SK-N-DZ (cell line): ENCODE measurements at places on chromosomes 2 and 18.
A peak's percentile ranks its signal among the peaks of the same experiment; 100 is the strongest.

DNA sequence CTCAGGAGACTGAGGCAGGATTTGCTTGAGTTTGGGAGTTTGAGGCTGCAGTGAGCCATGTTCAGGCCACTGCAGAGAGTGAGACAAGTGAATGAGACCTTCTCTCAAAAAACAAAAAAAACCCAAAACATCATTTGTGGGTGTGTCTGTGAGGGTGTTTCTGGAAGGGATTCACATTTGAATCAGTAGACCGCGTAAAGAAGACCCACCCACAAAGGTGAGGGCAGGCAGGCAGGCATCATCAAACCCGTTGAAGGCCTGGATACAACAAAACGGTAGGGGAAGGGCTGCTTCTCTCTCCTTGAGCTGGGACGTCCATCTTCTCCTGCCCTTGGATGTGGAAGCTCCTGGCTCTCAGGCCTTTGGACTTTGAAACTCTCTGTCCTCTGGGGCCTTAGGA lies 25.4 kb downstream of the CDKL4 start:
- no peak for DNase-seq

GRCh38 chr2:169047256-169048250 lies 16.4 kb upstream of the ABCB11 start:
- DNase-seq: no peak

- no peak for DNase-seq
These were observed 8.9 kb downstream of the GPR17 start for GRCh38 chr2:127654838-127655175.

- no peak for DNase-seq
These were observed 163.6 kb downstream of the NAPG start for GRCh38 chr18:10689236-10690034.

GRCh38 chr2:9478526-9478925 lies 4.2 kb downstream of the IAH1 start:
- DNase-seq: no peak

GRCh38 chr2:205273627-205274026 lies 408.7 kb upstream of the NRP2 start:
- no peak for DNase-seq

DNA sequence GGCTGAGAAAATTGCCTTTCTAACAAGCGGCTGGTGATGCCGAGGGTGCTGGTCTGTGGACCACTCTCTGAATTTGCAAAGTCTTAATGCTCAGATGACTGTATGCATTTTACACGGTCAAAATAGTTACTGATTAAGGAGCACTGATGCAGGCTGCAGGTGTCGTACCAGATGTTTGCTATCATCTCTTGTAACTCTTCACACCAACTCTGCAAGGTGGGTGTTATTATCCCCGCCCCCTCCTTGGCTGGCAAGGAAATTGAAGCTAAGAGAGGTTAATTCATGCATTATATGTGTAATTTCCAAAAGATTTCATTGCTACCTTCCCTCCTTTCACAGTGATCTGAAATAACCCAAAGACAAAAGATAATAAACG lies 13.0 kb upstream of the LBH start:
- no peak for DNase-seq

GRCh38 chr2:219695145-219695709 lies 67.8 kb downstream of the SLC4A3 start:
- peak; percentile 24 for DNase-seq

DNA sequence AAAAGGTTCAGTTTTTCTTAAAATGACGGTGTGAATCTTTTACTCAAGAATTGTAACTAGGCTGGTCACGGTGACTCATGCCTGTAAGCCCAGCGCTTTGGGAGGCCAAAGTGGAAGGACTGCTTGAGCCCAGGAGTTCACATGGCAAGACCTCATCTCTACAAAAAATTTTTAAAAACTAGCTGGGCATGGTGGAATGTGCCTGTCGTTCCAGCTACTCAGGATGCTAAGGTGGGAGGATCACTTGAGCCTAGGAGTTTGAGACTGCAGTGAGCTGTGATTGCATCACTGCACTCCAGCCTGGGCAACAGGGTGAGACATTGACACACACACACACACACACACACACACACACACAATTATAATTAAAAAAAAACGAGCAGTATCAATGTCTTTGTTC lies 369.8 kb downstream of the DPP10 start:
- no peak for DNase-seq

DNA sequence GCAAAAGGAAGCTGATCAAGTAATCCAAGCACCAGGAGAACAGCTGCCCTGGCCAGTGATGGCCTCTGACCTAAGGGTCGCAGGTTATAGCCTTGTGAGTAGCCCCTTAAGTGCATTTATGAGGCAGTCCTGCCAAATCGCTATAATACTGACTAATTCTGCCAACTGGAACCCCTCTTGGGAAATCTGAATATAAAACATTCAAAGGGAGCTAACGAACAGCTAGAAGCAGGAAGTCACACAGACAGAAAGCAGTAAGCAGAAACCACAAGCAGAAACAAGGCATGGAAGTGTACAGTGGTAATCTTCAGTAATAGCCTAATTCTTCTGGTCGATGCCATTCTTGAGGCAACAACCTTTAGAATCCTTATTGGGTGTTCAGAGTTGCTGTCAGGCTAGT lies 521.3 kb downstream of the METTL4 start:
- no peak for DNase-seq

DNA sequence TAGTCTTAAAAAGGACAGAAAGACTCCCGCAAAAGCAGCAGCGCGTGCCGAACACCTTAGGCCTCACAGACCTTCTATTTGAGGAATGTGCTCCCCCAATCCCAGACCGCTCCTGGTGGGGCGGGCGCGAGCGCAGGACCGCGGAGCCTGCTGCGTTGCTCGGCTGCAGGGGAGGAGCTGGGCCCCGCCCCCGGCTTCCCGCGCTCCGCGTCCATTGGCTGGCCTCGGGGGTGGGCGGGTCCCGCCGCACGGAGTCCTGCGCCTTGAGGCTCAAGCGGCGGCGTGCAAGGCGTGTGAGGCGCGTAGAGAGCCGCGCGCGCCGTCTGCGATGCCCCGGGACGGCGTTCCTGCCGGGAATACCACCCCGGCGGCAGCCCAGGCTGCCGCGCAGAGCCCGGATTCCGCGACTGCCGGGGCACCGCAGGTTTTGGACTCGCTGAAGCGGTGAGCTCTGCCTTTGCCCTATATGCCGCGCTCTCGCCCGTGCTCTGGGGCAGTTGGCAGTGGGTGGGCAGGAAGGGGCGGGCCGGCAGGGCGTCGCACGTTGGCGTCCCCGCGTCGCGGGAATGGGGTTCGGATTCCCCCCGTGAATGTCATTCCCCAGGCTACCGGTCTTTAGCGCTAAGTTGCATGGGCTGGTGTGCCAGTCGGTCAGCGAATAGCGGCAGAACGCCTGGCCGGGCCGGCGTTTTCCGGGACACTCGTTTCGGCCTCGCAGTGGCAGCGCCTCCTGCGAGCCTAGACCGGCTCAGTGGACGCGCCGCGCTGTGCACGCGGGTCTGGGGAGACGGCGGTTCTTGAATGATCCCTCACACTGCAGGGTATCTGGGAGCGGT lies 49.6 kb upstream of the PAIP2B start:
- DNase-seq: peak; percentile 92

DNA sequence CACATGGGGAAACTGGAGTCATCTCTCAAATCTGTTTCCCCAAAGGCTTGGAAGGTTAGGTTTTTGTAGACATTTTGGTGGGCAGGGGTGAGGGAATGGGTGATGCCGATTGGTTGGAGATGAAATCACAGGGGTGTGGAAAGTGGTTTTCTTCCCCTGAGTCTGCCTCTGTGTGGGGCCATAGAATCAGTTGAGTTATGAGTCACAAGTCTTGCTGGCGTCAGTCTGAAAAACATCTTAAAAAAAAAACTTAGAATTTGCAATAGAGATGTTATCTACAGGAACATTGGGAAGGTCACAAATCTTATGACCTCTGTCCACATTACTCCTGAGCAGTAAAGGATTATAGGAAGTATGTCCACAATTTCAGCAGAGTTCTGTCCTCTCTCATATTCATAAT lies 314.6 kb downstream of the CNTNAP5 start:
- DNase-seq: no peak

GRCh38 chr2:38856165-38856564 lies 19.6 kb downstream of the DHX57 start:
- DNase-seq: no peak

DNA sequence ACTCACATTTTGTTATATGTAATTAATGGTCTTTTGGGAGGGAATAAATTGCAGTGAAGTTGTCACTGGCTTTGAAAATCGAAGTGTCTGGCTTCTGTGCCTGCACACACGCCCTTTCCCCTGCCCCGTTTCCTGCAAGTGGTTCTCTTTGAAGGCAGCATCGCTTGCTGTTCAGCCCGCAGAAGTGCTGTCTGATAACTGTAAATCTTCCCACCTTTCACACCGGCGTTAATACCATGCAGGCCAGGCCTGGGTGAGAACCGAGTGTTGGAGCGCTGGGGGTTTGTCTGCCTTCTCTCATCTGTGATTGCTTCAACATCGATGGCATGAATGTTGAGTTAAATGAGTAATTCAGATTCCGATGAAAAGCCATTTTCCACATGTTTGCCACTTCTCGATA lies 37.9 kb upstream of the RPL31 start:
- DNase-seq: no peak

DNA sequence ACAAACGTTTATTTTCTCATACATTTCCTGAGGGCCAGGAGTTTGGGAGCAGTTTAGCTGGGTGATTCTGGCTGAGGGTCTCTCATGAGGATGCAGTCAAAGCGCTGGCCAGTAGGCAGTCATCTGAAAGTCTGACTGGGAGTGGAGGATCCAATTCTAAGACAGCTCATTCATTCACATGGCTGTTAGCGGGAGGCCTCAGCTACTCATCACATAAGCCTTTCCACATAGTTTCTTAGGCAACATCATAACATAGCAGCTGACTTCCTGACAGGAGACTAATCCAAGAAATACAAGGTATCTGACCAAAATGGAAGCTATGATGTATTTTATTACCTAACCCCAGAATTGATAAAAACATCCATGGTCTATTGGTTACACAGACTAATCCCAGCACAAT lies 2.9 kb upstream of the MRPL44 start:
- DNase-seq: no peak

- peak; percentile 22 for DNase-seq
These were observed 56.7 kb upstream of the ZDBF2 start for GRCh38 chr2:206217743-206218142.

DNA sequence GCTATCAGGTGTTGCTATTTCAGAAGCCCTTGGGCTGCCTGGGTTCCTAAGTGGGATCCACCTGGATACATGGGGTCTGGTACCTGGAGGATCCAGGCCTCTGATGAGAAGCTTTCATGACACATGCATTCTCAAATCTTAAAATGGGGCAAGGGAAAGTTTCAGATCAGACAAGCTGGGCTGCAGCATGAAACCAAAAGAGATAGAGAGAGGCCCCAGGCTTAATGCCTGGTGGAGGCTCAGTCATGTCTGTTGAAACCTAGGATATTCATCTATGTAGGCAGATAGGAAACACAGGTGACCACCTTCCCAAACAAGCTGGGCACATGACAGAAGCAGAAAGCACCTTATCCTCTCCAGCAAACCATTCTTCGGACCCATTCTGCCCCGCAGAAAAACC lies 18.8 kb upstream of the PLB1 start:
- DNase-seq: no peak

DNA sequence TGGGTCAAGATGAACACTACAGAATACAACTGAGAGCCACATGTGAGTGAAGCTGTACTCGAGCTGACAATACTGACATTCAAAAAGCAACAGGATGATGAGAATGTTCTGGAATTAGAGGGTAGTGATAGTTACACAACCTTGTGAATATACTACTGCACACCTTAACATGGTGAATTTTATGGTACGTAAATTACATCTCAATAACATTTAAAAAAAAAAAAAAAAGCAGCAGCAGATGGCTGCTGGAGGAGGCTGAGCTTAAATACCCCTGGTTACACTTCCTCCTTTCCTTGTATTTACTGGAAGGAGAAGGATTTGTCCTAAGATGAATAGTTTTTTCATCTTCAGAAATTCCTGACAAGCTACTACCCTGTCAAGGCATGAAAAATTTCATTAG lies 45.5 kb upstream of the CYP1B1 start:
- DNase-seq: no peak

DNA sequence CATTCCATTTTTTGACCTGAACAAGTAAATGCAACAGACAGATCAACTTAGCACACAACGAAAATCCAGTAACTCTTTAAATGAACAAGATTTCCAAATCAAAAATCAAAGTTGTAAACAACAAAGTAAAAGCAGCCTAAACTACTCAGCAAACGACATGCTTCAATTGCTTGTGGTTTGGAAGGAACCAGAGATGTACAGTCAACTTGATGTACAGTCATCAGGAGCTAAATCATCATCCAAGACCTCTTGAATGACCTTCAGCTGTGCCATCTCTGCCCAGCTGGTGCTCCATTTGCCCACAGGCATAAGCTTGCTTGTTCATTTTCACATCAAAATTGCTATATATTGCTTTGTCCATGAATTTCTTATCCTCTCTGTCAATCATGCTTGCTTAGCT lies 109.8 kb downstream of the UPP2 start:
- no peak for DNase-seq

GRCh38 chr2:86807468-86808275 lies 17.0 kb upstream of the CD8A start:
- DNase-seq: peak; percentile 82

- no peak for DNase-seq
These were observed 163.3 kb upstream of the VWC2L start for GRCh38 chr2:214247531-214247930.

DNA sequence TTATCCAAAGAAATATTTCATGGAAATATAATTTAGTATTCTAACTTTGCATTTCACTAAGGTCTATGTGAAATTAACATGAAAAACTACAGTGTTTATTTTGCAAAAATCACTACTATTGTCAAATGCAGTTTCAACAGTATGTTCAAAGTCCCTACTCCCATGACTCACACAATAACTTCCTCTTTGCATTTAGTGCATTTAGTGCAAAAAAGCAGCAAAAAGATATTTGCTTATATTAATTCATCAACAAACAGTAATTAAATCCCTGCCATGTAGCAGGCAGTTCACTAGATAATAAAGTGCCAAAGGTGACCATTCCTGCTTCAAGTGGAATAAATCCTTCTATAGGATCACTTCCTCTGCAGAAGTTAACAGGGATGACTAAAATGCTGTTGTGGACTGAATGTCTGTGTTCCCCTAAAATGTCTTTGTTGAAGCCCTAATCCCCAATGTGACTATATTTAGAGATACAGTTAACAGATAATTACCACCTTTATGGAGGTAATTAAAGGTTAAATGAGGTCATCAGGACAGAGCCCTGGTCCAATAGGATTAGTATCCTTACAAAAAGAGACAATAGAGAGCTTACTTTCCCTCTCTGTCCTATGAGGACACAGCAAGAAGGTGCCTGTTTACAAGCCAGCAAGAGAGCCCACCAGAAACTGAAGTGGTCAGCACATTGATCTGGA lies 61.7 kb downstream of the STK39 start:
- DNase-seq: no peak

GRCh38 chr2:46381263-46381849 lies 84.1 kb downstream of the EPAS1 start:
- DNase-seq: no peak
